ENCODE measurements at places on chromosomes 4 and X.
A peak's percentile ranks its signal among the peaks of the same experiment; 100 is the strongest.

GRCh38 chrX:74535408-74536151 lies 78.8 kb downstream of the RLIM start:
- DNase-seq = no peak

DNA sequence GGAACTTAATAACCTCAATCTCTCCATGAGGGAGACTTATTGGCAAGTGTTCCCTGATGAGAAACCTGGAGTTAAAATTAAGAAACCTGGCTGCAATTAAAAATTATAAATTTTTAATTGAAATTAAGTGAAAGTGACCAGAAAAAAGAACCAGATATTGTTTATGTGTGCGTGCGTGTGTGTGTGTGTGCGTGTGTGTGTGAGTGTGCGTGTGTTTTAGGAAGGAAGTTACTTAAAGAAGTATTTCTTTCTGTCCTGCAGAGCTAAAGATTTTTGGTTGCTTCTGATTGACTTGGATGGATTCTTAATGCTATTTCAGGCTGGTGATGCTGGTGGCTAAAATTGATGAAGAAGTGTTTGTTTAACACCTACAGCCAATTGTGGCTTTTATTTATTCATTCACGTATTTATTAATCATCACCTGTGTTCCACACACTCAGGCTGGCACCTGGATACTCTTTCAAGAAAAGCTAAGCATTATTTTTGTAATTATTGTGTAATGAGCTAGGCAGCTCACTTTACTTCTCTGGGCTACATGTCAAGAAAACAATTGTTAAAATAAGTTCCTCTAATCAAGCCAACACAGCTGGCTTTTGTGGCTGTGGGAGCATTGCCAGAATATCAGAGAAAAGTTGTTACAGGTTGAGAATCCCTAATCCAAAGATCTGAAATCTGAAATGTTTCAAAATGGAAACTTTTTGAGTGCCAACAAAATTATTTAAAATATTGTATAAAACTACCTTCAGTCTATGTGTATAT lies 68.5 kb downstream of the CEP44 start:
- no peak for DNase-seq

DNA sequence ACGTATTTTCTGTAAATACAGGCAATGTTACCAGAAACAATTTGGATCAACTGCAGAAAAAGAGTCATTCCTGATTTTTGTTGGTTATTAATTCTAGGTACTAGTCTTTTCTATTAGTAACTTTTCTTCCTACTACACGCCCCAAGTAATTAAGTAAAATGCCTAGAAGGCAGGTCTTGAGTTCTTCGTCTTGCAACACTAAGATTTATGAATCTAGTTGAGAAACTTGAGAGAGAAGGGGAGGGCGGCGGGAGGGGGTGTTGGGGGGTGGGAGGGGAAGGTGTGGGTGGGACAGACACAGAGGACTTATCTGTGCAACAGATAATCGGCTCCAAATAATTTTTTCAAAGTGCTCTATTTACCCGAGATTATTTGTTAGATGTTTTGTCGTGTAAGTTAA lies 3.0 kb downstream of the RAP2C start:
- no peak for DNase-seq

DNA sequence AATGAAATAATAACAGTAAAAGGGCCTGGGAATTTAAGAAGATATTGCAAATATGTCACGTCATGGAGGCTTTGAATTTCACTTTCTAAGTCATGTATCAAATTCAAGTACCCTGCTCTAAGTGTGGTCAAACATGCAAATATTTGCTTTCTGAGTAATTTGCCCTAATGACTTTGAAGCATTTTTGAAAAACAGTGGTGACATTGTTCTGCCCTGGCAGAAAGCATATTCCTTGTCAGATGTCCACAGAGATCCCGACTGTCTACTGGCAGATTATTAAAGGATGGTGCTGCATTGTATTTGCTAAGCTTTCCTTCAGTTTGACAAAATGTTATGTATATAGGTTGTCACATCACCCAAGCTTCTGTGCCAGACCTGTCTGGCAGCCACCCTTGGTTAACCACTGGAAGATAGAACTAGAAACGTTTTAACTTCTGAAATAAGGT lies 92.5 kb downstream of the ANK2 start:
- DNase-seq = no peak

- no peak for DNase-seq
Observed at GRCh38 chr4:145387079-145387478, 94.6 kb upstream of the SMAD1 start.

- no peak for DNase-seq
Observed at GRCh38 chr4:15665753-15666365, 10.7 kb upstream of the FBXL5 start.

GRCh38 chr4:42216664-42217063 lies 64.2 kb upstream of the BEND4 start:
- no peak for DNase-seq

- no peak for DNase-seq
Observed at GRCh38 chr4:103104886-103105285, 5.3 kb upstream of the BDH2 start.

DNA sequence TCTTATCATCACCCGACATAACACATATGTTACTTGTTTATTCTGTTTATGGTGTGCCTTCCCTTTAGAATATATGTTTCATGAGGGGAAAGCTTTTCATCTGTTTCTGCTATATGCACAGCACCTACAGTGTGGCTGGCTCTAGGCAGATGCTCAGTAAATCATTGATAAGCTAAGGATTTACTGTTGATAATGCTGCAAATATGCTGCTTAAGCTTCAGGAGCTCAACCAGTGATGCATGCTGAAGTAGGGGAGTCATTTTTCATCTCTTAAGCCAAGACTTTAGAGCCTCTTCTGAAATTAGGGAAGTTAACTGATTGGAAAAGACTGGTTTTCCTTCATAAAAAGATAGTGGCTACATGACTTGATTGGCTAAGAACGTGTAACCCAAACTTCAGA lies 16.4 kb downstream of the FAT4 start:
- no peak for DNase-seq

- DNase-seq = no peak
Observed at GRCh38 chr4:180105362-180105761, 2137.8 kb upstream of the TENM3 start.

GRCh38 chr4:138868562-138868961 lies 147.0 kb upstream of the NOCT start:
- DNase-seq = no peak

DNA sequence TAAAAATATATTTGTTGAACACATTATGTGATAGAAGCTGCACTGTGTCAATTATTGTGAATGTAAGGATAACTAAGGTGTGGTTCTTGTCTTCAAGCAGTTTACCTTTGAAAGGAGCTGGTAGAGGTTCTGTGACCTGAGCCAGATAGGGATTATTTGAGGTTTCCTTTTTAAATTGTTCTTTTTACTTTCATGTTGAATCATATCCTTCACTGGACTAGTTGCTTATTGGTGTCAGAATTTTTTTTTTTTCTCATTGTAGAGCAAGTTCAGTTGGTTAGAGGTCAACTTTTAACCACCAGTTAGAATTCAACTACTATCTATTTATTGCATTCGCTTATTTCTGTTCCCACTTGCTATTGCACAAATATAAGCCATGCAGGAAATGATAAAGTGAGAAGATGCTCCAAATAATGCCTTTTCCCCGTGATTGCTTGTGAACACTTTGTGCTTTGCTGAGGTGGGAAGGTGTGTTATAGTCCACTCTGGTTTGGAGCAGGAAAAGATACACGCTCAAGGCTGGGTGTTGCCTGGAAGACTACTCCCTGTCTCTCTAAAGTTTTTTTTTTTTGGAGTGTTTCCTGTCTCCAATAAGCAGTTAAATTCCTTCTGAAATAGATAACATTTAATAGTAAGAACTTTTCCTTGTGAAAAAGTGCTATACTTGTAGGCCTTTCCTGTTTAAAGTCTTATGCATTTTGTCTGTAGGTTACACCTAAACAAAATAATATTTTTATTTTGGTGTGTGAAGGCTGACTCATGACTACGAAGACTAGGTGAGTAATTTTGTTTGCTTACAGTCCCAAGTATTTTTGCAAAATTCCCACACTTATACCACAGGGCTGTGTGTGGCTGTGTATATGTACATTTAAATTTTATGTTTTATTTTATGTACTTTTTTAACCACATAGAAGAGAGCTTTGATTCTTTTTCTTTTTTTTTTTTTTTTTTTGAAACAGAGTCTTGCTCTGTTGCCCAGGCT lies 83.8 kb upstream of the LCORL start:
- DNase-seq = no peak

DNA sequence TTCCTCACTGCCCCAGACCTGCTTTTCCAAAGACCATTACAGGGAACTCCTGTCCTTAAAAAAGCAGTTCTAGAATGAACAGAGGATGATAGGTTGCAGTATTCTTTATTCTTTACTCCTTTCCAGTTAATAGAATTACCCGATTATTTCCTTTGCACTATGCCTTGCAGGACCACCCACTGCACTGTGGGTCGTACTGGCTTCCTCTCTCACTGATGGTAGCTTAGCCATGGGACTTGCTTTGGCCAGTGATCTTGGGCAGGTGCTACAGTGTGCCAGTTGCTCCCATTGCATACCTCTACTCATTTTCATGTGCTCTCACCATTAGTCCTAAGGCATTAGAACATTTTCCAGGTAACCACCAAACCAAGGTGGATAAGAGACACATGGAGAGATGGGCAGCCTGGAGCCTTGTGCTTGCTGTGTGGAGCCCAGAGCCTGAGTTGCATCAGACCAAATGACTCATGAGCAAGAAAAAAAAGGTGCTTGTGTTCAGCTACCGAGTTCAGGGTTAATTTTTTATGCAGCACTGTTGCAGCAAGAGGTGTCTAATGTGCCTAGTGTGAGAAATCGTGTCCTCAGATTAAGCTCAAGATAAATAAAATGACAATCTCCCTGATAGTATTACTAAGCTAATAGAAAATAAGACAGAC lies 7.6 kb upstream of the UNC5C start:
- DNase-seq = peak; percentile 60

Measured in epithelial cell of proximal tubule (primary cell).